Right ventricle myocardium superior (tissue), 1 donor: ENCODE measurements at places on chromosomes 5 and 9. TPM values are rescaled to one million over a fixed set of nuclear protein-coding genes. Genes with fewer than 3 reads are reported as not detected.

Gene COL27A1
- 8.0 TPM for total RNA-seq

Gene SLC23A1
- total RNA-seq: not detected

Gene COL23A1
- 18.8 TPM for total RNA-seq

Gene GABRA1
- total RNA-seq: not detected

Gene BAAT
- 0.08 TPM for total RNA-seq

Gene SMIM33
- total RNA-seq: not detected

Gene SEC24A
- 5.6 TPM for total RNA-seq

Gene PTGES
- 4.5 TPM for total RNA-seq

Gene SEMA4D
- total RNA-seq: 18.7 TPM
